ENCODE measurements at places on chromosomes 5 and 9.

DNA sequence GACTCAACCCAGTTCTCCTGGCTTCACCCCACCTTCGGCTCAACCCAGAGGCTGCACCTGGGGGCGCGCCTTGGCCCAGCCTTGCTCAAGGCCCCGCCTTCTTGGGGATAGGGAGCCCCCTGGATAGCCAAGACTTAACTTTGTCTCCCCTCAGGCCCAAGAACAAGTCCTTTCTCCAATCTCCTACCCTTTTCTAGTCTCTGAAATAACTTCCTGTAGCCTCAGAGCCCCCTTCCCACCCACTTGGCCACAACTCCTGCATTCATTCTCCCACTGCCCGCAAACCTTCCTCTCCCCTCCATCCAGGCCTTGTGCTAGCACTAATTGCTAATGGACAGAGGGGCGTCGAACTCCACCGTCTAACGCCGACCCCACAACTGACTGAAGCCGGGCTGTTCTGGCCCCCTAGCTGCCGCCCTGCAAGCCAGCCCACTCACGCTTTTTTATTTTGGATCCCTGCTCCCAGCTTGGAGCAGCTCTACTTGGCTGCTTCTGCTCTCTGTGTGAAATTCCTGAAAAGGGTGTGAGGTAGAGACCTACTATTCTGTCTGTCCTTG lies 579 bp upstream of the ASTN2 start:
- no peak for DNase-seq

DNA sequence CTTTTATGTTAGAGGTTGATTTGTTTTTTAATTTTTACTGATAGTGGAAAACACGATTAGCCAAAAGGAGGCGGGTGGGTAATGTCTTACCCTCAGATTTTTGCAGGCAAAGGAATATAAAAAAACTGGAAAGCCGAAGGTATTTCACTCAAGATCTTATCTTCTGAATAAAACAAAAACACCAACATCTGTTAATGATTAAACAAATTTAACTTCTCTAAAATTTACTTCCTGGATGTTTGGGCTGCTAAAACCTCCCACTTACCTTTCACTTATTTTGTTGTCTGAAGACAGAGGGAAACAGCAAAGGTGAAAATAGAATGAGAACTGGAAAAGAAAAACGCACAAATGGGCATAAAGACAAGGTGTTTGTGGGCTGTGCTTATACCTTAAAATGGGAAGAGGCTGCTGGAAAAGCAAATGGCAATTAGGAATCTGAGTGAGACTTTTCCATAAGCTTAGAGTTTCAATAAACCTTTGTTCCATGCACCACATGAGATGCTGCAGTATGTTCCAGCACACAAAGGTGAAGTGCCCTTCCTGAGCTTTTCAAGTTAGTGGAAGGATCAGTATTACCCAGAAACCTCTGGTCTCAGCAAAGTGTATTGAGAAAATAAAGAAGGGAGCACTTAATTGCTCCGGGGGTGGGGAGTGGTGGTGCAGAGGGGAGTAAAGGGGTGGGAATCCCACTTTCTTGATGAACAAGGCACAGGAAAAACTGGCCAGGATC lies 298.3 kb downstream of the BNC2 start:
- no peak for DNase-seq

DNA sequence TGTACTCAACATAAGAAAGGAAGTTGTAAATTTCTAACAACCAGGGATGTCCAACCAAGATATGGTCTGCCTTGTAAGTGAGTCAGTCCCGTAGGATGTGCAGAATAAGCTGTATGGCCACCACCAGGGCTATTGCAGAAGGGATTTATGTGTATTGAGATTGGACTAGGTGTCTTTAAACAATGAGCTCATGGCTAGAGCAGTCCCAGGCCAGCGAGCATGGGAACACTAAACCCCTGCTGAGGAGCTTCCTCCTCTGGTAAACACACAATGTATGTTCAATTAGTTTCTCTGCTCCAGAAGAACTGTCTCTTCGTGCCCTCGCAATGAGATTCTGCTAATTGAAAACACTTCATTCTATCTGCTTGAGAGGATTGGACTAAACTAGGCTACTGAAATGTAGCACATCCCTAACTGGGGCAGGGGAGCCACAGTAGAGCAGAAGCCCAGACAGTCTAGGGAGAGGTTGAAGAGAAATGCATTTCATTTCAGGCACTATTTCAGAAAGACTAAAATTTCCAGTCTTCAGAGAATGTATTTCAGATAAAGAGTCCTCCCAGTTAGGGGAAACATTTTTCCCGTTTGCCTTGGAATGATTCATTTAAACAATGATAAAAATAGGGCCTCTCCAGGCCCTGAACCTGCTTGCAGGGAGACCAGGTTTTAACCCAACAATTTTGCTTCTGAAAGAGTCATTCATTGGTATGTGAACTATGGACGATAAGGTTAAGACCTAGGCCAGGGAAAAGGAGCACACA lies 154.7 kb downstream of the FAM114A2 start:
- no peak for DNase-seq

DNA sequence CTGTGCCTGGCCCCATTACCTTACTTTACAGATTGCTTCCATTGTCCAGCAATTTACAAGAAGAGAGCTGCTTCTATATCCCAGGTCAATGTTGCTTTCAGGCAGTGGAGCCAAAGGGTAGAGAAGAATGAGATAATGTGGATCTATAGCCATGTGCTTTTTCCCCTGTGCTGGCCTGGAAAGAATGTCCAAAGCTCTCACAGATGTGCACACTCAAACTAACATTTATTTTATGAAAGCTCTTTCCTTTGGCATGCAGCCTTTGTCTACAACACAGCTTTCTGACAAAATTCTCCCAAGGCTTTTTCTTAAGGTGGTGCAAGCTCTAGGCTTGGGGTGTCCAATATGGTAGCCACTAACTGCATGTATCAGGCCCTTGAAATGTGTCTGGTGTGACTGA lies 217.3 kb downstream of the LRRC70 start:
- DNase-seq = no peak

GRCh38 chr5:42225009-42225408 lies 198.2 kb upstream of the GHR start:
- no peak for DNase-seq

GRCh38 chr9:118529624-118530214 lies 825.5 kb downstream of the TLR4 start:
- no peak for DNase-seq

DNA sequence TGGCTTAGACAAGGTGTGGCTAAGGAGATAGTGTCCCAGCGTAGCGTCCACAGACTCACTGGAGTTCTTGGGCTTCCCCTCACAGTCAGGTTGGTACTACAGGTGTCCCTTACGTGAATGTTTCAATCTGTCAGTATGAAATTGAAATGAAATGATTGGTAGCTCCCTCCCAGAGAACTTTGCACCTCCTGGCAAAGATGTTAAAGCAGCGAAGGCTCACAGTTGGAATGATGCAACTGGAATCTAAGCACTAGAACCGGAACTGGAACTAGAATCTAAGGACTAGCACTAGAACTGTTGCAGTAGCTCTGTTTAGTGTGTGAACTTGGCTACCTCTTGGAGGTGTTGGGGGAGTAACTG lies 1.1 kb downstream of the SLC31A1 start:
- peak; percentile 68 for DNase-seq

DNA sequence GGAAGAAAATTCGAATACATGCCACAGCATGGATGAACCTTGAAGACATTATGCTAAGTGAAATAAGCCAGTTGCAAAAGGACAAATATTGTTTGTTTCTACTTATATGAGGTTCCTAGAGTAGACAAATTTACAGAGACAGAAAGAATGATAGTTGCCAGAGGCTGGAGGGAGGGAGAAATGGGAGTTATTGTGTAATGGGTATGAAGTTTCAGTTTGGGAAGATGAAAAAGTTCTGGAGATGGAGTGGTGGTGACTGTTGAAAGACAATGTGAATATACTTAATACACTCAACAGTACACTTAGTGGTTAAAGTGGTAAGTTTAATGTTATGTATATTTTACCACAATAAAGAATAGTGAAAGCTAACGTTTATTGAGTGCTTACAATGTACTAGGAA lies 99.6 kb upstream of the SLC44A1 start:
- DNase-seq = no peak

GRCh38 chr9:36976371-36977030 lies 57.6 kb downstream of the PAX5 start:
- no peak for DNase-seq

- no peak for DNase-seq
Measured at GRCh38 chr5:110625376-110625999, 101.0 kb downstream of the TMEM232 start.

DNA sequence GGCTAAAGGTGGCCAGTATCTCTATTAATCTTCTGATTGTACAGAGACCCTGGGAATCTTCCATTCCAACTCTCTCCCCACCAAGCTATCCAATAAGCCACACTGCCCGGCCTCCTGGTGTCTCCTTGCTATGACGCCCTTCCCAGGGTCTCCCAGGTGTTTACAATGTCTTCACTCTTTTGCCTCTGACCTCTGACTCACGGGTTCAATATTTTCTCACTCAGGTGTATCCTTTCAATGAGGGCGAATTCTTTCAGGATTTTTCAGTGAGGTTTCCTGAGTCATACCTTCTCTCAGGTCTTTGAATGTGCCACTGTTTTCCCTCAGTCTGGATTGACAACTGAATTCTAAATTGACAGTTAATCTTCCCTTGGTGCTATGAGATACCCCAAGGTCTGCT lies 53.7 kb upstream of the IRX4 start:
- DNase-seq = no peak

DNA sequence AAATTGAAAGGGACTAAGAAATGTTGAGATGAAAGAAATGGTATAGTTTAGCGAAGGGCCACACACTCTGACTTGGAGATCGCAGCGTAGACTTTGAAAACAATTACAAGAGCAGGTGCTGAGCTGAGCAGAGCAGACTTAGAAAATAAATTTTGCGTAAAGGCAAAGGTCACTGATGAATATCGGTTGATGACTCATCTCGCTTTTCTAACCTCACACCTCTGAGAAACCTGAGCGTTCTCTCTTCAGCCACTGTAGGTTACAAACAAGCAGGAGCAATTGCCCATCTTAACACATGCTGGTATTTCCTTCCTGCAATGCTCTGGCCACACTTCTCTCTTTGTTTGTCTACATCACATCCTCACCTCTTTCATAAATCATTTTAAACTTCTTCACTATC lies 190.6 kb upstream of the C9orf72 start:
- no peak for DNase-seq

- DNase-seq = no peak
Measured at GRCh38 chr9:77841739-77842386, 189.7 kb downstream of the GNAQ start.

GRCh38 chr5:93588352-93589151 lies 5.5 kb downstream of the NR2F1 start:
- no peak for DNase-seq

DNA sequence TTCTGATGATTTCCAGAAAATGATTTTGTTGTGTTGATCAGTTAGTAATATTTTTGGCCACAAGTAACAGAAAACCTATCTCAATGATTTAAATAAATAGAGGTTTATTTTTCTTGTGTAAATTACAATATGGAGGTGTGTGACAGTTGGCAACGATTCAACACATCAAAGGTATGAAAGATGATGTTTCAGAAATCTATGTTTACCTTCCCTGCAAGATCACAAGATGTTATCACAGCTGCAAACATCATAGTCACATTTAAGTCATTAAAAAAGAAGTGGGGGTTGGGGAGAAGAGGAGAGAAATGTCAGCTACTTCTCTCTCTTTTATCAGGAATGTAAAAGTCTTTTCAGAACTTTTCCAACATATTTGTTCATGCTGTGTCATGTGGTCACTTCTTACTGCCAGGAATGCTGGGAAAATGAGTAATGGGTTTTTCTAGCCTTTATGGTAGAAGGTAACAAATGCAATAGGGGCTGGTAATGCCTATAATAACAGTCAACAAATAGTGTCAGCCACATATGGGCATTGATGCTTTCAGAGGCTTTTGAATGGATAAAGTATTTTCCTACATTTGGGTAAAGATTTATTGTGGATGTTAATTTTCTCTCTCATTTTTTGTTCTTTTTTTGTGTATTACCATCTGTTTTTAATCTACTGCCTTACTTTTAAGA lies 742.7 kb downstream of the TLE1 start:
- DNase-seq = no peak

DNA sequence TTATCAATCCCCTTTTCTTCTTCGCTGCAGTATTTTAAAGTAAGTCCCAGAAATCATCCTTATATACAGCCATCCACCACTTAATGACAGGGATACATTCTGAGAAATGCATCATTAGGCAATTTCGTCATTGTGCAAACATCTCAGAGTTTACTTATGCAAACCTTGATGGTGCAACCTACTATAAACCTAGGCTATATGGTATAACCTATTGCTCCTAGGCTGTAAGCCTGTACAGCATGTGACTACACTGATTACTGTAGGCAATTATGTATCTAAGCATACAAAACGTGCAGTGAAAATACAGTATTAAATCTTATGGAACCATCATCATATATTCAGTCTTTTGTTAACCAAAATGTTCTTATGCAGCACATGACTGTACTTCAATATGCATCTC lies 36.8 kb downstream of the SAXO1 start:
- no peak for DNase-seq

DNA sequence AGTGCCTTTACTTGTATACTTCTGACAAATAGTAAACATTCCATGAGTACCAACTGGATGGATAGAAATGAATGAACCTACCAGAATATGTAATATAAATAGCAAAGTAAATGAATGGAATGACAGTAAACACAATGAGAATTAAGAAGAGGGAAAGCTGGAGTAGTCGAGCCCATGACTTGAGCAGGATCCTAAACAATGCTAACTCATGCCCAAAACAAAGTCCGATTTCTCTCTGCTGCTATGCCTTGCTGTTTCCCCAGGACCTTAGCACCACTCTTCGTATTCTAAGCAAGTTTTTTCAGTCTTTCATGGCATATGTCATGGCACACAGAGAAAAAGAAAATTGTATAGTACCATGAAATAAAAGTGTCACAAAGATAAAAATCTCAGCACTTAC lies 1.8 kb downstream of the XPA start:
- DNase-seq = no peak

GRCh38 chr5:121525706-121526105 lies 326.0 kb upstream of the FTMT start:
- no peak for DNase-seq

- no peak for DNase-seq
Measured at GRCh38 chr5:129971714-129972113, 67.4 kb downstream of the CHSY3 start.

DNA sequence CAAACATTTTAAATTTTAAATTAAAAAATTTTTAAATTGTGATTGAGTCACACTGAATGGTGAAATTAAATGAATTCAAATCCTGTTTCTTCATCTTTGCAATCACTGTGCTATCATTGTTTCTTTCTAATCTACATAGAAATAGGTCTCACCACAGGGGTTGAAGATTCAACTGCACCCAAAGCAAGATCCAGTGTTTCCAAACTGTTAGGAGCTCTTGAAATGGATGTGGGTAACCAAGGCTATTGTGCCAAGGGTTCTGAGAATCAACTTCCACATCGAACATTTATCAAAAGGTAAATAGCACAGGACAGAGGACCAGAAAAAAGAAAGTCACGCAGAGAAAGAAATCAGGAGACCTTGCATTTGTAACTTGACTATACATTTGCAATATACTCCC lies 172.6 kb upstream of the RASEF start:
- DNase-seq = no peak

Measured in left lobe of liver (tissue), 2 donors.